Right atrium auricular region (tissue), 2 donors: ENCODE measurements at places on chromosomes 7 and 10. TPM values are rescaled to one million over a fixed set of nuclear protein-coding genes. Genes with fewer than 3 reads are reported as not detected.

- DNase-seq: no peak
These were observed 230.4 kb downstream of the TMEM178B start for GRCh38 chr7:141304291-141304690.

GRCh38 chr7:43041724-43042123 lies 70.7 kb upstream of the HECW1 start:
- DNase-seq: no peak

DNA sequence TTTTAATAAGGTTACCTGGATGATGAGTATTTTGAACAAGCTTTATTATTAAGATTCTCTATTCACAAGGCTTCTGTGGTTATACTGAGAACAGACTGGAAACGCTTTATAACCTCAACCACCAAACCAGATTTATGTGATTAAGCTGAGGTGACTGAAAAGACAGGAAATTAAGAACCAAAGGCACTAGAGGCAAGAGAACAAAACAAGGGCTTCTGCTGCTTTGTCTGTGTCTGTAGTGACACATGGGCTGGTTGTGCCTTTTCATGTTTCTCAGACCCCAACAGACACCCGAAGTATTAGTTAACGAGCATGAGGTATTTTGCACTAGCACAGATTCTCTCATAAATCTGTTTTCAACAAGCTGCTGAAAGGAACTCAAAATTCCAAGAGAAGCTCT lies 64.4 kb downstream of the RAPGEF5 start:
- DNase-seq: no peak

GNGT1 gene
- total RNA-seq: not detected

DNA sequence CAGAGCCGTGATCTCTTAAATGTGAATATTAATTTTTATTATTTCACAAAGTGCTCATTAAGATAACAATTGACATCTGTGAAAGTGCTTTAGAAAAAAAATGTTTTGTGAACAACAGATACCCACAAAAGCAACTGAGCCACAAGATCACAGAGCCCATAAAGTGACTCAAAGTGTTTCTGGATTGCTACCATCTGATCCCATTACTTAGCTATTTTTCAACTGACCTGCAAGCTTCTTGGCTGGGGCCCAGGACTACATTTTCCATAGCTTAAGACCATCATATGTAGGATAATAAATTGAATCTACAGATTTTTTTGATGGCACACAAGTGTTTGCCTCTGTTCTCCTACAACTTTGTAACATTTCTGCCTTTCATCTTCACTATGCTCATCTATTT lies 674.4 kb downstream of the PHTF2 start:
- DNase-seq: no peak

GRCh38 chr10:20105236-20105635 lies 289.0 kb downstream of the PLXDC2 start:
- no peak for DNase-seq

ZEB1 gene
- 60.8 TPM for total RNA-seq

GRCh38 chr7:117072620-117073118 lies 119.4 kb downstream of the ST7 start:
- peak; percentile 72 for DNase-seq

DNA sequence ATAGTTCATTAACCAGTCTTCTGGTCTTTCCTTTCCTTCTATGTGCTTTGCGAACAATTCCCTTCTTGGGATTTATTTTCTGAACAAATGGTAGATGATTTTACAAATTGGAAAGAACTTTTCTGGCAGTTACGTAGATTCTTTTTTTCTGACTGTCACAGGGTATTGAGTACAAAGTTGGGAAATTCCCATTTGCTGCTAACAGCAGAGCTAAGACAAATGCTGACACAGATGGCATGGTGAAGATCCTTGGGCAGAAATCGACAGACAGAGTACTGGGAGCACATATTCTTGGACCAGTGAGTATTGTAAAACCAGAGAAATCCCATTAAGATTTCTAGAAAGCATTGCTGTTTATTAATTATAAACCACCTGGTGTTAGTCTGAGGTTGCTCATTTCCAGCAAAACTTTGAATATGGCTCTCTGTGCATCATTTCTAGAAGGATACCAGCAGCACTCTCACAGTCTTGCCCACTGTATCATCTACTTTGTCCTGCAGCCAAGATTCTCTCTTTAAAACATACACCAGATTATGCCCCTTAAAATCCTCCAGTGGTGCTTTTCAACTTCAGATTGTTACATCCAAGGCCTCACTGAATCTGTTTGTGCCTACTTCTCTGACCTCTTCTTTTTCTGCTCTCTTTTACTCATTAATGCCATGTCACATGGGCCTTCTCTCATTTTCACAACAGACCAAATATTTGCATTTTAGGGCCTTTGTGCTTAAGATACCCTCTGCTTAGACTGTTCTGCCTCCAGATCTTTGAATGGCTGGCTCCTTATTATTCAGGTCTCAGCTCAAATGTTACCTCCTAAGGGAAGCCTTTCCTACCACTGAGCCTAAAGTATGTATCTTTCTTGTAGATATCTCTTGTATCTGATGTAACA lies 27.0 kb downstream of the DLD start:
- no peak for DNase-seq

AGBL3 gene
- total RNA-seq: 0.67 TPM

- no peak for DNase-seq
These were observed 58.4 kb downstream of the VOPP1 start for GRCh38 chr7:55513868-55514267.

DNA sequence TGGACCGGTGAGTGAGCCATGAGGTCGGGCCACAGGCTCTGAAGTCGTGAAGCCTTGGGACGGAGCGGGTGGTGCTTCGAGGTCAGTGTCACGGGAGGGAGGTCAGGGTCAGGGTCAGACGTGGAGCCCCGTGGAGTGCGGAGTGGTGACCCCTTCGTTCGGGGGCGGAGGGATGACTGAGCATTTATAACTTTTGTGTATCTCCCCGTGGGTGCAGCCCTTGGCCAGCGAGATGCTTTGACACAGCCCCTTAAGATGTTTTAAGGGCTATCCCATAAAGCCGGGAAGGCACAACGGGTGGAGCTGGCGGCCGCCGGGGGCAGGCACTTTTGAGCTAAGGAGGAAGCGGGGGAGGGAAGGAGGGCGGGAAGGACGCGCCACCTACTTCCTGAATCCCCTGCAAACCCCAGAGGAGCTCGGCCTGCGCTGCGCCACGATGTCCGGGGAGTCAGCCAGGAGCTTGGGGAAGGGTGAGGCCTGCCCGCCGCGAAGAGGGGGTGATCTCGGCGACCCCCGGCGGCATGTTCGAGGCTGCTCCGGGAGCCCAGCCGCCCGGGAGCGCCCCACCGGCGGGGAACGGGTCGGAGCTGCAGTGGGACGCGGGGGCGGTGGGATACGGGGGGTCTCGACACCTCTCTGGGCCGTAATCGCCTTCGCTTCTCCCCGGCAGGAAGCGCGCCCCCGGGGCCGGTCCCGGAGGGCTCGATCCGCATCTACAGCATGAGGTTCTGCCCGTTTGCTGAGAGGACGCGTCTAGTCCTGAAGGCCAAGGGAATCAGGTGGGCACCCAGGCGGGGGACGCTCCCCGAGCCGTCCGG lies at the start of gene GSTO1:
GSTO1 (plus strand) TSS at position 400 of the 818 bp plus-strand sequence; CDS start at position 437, 37 bp downstream.
- DNase-seq: peak; percentile 89

GRCh38 chr10:106582291-106582690 lies 582.2 kb downstream of the SORCS1 start:
- DNase-seq: no peak

OPN4 gene
- 0.19 TPM for total RNA-seq

CDH23 gene
- total RNA-seq: 3.9 TPM

ITGA8 gene
- 4.9 TPM for total RNA-seq

LIPJ gene
- total RNA-seq: 0.08 TPM
